Activated CD4-positive, alpha-beta T cell treated with anti-CD3 and anti-CD28 coated beads, Interleukin-2, amount 10 ng/mL, durations not matched to agents 24 days and 14 days (primary cell): ENCODE measurements at places on chromosomes 4 and X. TPM values are rescaled to one million over a fixed set of nuclear protein-coding genes. Genes with fewer than 3 reads are reported as not detected.

The BMPR1B gene
- total RNA-seq = not detected in 2 replicates

The POU4F2 gene
- not detected in 2 replicates for total RNA-seq

The YY2 gene
- total RNA-seq = 1.4 and 2.2 TPM in 2 replicates

The ADRA2C gene
- total RNA-seq = not detected in 2 replicates

The PHEX gene
- 13.2 and 13.4 TPM in 2 replicates for total RNA-seq

The FAM199X gene
- 10.1 and 10.7 TPM in 2 replicates for total RNA-seq

The FOXP3 gene
- total RNA-seq = 13.1 and 14.2 TPM in 2 replicates

The TASL gene
- 4.2 and 5.1 TPM in 2 replicates for total RNA-seq

The STARD8 gene
- 2.5 and 3.3 TPM in 2 replicates for total RNA-seq

The KLHL34 gene
- 0.30 and 0.33 TPM in 2 replicates for total RNA-seq

The GAB3 gene
- total RNA-seq = 3.5 and 3.6 TPM in 2 replicates

The SULT1E1 gene
- total RNA-seq = not detected in 2 replicates

The PHOX2B gene
- total RNA-seq = not detected in 2 replicates

The CRMP1 gene
- total RNA-seq = not detected in 2 replicates

The ANXA10 gene
- total RNA-seq = not detected in 2 replicates

The CCNI gene
- 214 TPM in 2 replicates for total RNA-seq

The PLAC1 gene
- total RNA-seq = not detected in 2 replicates

The ADH1A gene
- not detected in 2 replicates for total RNA-seq

The CEP44 gene
- total RNA-seq = 18.2 and 20.3 TPM in 2 replicates

The RRH gene
- not detected in 2 replicates for total RNA-seq

The SSX4B gene
- total RNA-seq = not detected in 2 replicates

The LIAS gene
- total RNA-seq = 27.7 and 29.2 TPM in 2 replicates

The DCX gene
- not detected in 2 replicates for total RNA-seq

The MSX1 gene
- not detected in 2 replicates for total RNA-seq

The LAGE3 gene
- total RNA-seq = 53.0 and 53.1 TPM in 2 replicates

The RASGEF1B gene
- total RNA-seq = 3.9 and 5.5 TPM in 2 replicates

The VEGFC gene
- not detected in 2 replicates for total RNA-seq

The ZGRF1 gene
- total RNA-seq = 32.4 and 37.0 TPM in 2 replicates

The HS3ST1 gene
- total RNA-seq = 0.23 and 0.66 TPM in 2 replicates

The RTL5 gene
- 0.19 and 0.21 TPM in 2 replicates for total RNA-seq

The HMGN5 gene
- total RNA-seq = 0.88 and 1.5 TPM in 2 replicates

The SLC10A7 gene
- 18.2 and 22.9 TPM in 2 replicates for total RNA-seq

The TAF7L gene
- total RNA-seq = 0.19 TPM in 1 of 2 replicates, not detected in the other

The CSAG2 gene
- not detected in 2 replicates for total RNA-seq

The XAGE1A gene
- total RNA-seq = not detected in 2 replicates

The SMIM9 gene
- total RNA-seq = not detected in 2 replicates

The MAGEC1 gene
- total RNA-seq = not detected in 2 replicates

The TMSB15B gene
- 7.3 and 8.7 TPM in 2 replicates for total RNA-seq

The F11 gene
- total RNA-seq = not detected in 2 replicates

The SPANXC gene
- total RNA-seq = not detected in 2 replicates

The CXorf51B gene
- total RNA-seq = not detected in 2 replicates

The XAGE1B gene
- total RNA-seq = not detected in 2 replicates

The MAMLD1 gene
- total RNA-seq = 14.2 and 17.0 TPM in 2 replicates

The DAPP1 gene
- total RNA-seq = 28.4 and 29.5 TPM in 2 replicates

The CCKAR gene
- total RNA-seq = not detected in 2 replicates

The KDR gene
- total RNA-seq = not detected in 2 replicates
